ENCODE measurements at places on chromosomes 2 and 18.

GRCh38 chr18:46360102-46360699, 256.0 kb downstream of the HAUS1 start:
- DNase-seq = no peak

GRCh38 chr2:164368896-164369295, 252.4 kb downstream of the GRB14 start:
- no peak for DNase-seq

DNA sequence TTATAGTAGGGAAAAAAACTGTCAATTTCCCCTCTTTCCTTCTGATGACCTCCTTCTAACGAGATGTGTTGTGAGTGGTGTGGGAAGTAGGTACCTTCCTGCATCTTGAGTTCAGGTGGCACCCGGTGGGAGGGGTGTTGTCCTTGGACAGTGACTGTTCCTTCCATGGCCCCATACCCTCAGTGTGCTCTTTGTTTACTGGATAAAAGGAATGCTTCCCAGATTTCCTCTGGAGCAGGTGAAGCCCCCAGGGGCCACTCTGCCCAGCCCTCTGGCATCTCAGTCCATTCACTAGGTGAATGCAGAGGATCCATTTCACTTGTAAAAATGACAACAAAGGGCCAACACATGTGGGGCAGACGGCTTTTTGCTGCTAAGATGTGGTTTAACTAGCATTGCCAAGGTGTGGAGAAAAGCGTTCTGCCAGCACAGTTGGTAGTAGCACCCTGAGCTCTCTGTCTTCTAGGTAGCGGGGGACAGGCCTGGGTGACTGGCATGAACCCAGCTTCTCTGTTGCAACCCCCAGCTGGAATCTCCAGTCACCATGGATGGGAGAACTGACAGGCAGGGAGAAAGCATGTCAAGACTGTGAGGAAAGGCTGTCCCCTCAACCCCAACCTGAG, 6.9 kb downstream of the GDF7 start:
- DNase-seq = no peak

GRCh38 chr2:205261516-205262020, 420.7 kb upstream of the NRP2 start:
- DNase-seq = no peak

- no peak for DNase-seq
Observed at GRCh38 chr2:132439703-132440398, 23.2 kb downstream of the GPR39 start.

DNA sequence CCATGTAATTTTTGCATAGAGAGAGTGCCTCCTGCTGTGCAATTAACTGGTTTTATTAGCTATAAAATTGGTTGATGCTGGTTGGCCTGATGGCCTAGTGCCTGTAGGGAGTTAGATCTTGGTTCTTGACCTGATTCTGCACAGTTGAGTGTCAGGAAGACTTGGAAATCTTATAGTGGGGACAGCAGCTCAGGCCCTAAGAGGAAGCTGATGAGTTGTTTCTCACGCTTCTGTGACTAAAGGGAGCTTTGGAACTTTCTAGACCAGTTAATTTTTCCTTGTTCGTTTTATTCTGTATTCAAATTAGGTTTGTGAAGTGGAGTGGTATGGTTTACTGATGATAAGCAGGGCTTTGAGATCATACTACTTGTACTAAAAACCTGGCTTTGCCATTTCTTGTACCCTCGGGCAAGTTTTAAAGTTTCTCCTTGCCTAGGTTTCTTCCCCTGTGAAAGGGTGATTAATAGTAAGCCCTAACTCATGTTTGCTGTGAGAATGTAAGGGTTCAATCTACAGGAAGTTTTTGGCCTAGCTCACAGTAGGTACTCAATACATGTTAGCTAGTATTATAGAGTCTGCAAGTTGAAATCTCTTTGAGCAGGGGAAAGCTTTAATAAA, 82.1 kb downstream of the MAP3K20 start:
- peak; percentile 41 for DNase-seq
